ENCODE measurements at places on chromosomes 11 and 22.

DNA sequence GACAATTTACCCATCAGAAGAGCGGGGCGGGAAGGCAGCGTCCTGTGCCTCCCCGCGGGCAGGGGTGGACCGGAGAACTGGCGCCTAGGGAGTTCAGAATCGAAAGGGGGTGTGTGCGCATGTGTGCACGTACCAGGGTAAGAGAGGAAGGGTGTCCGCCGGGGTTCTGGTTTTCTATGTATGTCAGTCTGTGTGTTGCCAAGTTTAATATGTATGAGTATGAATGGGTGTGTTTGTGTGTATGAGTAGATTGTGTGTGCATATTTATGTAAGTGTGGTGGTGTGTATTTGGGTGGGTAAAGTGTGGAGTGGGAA is 2.0 kb downstream of the KCNC1 start:
- no peak for DNase-seq

- DNase-seq: no peak
Observed at GRCh38 chr11:24225501-24225900, 271.4 kb upstream of the LUZP2 start.

GRCh38 chr22:45510376-45511232 is 7.9 kb downstream of the FBLN1 start:
- DNase-seq: no peak

GRCh38 chr11:57414612-57415212 is 12.2 kb downstream of the SLC43A3 start:
- no peak for DNase-seq

GRCh38 chr11:18229501-18229900 is 7.1 kb downstream of the SAA4 start:
- DNase-seq: no peak

- no peak for DNase-seq
Observed at GRCh38 chr22:35312198-35313059, 12.7 kb downstream of the TOM1 start.

- DNase-seq: no peak
Observed at GRCh38 chr22:20585639-20586402, 78.4 kb downstream of the MED15 start.

DNA sequence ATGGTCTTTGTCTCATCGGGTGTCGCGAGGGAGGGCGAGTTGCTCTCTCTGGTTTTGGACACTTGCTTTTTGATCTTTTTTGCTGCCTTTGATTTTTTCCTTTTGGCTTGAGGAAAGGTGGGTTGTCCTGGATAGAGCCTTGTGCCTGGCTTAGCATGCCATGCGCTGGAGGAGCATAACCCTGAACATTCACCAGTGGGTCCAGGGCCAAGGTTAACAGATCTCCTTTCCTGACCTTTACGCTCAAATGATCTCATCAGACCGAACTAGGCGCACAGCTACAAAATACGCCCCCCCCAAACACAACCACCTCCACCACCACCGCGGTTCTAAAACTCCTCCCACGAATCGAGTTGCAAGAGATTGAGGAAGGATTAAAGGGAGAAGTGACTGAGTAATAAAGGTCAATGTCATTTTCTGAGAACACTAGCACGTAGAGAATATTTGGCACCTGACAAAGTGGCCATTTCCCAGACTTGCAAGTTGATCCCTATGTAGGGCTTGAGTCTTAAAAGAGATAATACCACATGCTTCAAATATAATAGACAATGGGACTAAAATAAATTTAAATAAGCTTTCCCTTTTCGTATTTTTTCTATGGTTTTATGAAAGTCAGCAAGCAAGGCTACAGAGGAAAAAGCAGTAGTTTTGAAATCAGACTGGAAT is 48.7 kb upstream of the CADM1 start:
- no peak for DNase-seq

DNA sequence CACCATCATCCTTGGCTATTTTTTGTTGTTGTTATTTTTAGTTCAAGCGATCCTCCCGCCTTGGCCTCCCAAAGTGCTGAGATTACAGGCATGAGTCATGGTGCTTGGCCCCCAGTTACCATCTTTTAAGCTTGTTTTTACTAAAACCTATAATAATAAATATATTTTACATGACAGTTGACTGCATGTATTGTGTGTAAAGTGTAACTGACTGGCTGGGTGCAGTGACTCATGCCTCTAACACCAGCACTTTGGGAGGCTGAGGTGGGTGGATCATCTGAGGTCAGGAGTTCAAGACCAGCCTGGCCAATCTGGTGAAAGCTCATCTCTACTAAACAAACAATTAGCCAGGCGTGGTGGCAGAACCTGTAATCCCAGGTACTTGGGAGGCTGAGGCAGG is 386.2 kb downstream of the TENM4 start:
- no peak for DNase-seq

GRCh38 chr22:37219533-37219932 is 7.3 kb upstream of the SSTR3 start:
- DNase-seq: no peak
